ENCODE measurements at places on chromosomes 12 and 14. TPM values are rescaled to one million over a fixed set of nuclear protein-coding genes. Genes with fewer than 3 reads are reported as not detected.

Gene CPNE6
- total RNA-seq = not detected

DNA sequence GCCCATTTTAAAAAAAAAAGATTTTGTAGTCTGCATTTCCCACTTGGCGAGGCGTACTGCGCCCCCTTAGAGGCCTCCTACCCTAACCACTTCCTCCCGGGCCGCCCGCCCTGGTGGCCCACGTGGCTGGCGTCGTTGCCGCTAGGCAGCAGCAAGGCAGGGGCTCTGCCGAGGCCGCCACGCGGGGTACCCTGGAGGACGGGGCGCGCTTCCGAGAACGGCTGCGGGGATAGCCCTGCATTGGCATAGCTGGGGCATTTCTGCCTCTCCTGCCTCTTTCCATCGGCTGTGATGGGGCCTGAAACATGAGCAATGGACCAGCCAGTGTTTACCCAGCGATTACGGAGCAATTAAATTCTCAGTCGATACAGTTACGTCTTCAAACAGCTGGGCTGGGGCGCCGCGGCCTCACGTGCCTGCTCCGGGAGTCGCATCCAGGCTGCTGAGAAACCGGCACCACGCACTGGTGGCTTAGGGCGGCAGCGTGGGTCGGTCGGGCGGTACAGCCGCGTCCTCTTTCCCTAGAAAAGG lies 38.0 kb downstream of the IQSEC3 start:
- no peaks in the 10 kb centered on the region for H3K36me3 ChIP-seq
- no peak overlapping the region for H3K27ac ChIP-seq
- no peak overlapping the region for H3K4me3 ChIP-seq
- no peak for DNase-seq
- H3K27me3 ChIP-seq = no peaks in the 10 kb centered on the region

GRCh38 chr14:63435838-63436237 lies 107.3 kb downstream of the PPP2R5E start:
- no peaks in the 10 kb centered on the region for H3K36me3 ChIP-seq
- no peak for DNase-seq
- peaks cover 13% of the 10 kb centered on the region for H3K4me1 ChIP-seq
- H3K4me3 ChIP-seq = no peak overlapping the region

GRCh38 chr12:108332791-108333382 lies 6.2 kb downstream of the CMKLR1 start:
- H3K36me3 ChIP-seq = no peaks in the 10 kb centered on the region
- no peak overlapping the region for H3K4me3 ChIP-seq
- H3K27me3 ChIP-seq = no peaks in the 10 kb centered on the region
- DNase-seq = no peak
- H3K4me1 ChIP-seq = peaks cover 6% of the 10 kb centered on the region
- peak overlapping the region; percentile 13 for H3K27ac ChIP-seq

DNA sequence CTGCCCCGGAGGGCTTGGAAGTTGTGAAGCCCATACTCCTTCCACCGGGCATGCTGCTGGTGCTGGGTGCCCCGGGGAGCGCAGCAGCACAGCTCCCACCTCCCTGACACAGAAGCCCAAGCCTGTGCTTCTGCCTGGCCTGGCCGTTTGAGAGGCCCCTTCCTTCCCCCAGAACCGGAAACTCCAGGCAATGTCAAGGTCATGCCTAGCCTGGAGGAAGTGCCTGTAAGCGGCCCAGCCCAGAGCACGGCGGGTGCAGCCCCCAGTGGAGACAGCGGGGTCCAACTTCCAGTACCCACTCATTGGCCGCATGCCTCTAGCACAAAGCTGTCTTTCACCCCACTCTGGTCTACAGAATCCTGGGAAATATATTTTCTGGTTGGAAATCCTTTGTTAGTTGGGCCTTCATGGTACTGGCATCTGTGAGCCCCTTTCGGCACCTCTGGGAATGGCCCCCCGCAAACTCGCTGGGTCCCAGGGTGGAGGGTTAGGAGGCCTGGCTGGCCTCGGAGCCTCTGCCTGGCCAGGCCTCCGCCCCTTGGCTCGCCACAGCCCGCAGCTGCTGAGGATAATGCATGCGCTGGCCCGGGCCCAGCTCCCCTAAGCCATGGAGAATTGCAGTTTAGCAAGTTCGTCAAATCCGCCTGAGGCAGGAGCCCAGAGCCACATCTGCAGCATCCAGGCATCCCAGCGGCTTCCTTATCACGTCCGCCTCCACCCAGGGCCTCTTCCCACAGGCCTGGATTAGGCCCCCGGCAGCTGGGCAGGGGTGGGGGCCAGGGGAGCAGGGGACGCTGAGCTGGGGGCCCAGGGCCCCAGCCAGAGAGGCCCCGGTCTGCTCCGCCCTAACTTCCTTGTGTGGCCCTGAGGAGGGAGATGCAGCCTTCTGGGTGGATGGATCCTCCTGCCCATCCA lies 48.9 kb upstream of the DLK1 start:
- H3K36me3 ChIP-seq = no peaks in the 10 kb centered on the region
- H3K27ac ChIP-seq = peak overlapping the region; percentile 64
- no peak overlapping the region for H3K4me3 ChIP-seq
- H3K27me3 ChIP-seq = no peaks in the 10 kb centered on the region
- no peaks in the 10 kb centered on the region for H3K4me1 ChIP-seq
- no peak for DNase-seq

- H3K4me1 ChIP-seq = peaks cover 6% of the 10 kb centered on the region
- H3K36me3 ChIP-seq = no peaks in the 10 kb centered on the region
- no peak overlapping the region for H3K27ac ChIP-seq
- H3K4me3 ChIP-seq = no peak overlapping the region
- H3K27me3 ChIP-seq = peaks cover 11% of the 10 kb centered on the region
These were observed 4.2 kb downstream of the PPM1H start for GRCh38 chr12:62930546-62931425.

DNA sequence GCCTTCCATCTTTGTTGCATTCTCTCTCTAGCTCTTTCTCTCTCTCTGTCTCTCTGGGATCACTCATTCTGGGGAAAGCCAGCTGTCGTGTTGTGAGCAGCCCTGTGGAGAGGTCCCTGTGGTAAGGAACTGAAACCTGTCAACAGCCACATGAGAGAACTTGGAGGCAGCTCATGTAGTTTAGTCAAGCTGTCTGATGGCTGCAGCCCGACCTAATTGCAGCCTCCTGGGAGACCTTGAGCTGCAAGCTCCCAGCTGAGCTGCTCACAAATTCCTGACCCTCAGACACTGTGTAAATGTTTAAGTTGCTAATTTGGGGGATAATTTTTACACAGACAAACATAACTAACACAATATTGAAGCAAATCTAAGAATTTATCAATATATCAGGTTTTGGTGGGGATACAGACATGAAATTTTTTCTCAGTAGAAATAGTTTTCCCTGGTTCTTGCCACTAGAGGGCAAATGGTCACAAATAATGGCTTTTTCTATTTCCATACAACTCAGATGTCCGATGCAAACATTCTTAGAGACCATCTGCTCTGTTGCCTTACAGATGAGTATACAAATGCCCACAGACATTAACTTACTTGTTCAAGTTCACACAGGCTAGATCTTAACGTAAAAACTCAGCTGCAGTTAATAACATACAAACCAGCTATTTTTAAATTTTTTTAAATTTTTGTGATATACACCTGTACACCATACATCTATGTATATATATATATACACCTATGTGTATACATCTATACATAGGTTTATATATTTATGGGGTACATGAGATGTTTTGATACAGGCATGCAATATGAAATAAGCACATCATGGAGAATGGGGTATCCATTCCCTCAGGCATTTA lies 15.5 kb upstream of the KRR1 start:
- H3K4me1 ChIP-seq = no peaks in the 10 kb centered on the region
- H3K27me3 ChIP-seq = no peaks in the 10 kb centered on the region
- no peaks in the 10 kb centered on the region for H3K36me3 ChIP-seq
- no peak for DNase-seq
- no peak overlapping the region for H3K27ac ChIP-seq
- H3K4me3 ChIP-seq = no peak overlapping the region

Gene LMNTD1
- total RNA-seq = not detected

GRCh38 chr14:33949411-33949893 lies 1.4 kb downstream of the EGLN3 start:
- H3K4me1 ChIP-seq = no peaks in the 10 kb centered on the region
- H3K4me3 ChIP-seq = peak overlapping the region; percentile 39
- no peak for DNase-seq
- no peaks in the 10 kb centered on the region for H3K27me3 ChIP-seq

DNA sequence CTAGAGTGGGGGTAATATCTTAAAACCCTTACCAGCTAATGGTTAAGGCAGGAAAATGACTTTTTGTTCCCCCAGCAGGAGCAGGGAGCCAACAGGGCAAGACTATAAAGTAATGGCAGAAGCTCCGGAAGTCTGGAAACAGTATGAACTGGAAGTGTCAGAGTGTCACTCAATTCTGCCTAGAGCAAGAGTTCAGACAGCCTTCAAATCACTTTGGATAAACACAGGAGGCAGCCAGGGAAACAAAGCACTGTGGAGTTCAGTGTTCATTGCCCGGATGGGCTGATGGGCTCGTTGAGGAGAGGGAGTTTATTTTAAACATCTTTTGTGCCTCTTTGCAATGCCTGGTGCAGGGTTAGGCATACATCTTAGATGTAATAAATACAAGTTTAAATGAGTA lies 16.5 kb upstream of the DYRK2 start:
- H3K36me3 ChIP-seq = no peaks in the 10 kb centered on the region
- no peak overlapping the region for H3K27ac ChIP-seq
- no peak overlapping the region for H3K4me3 ChIP-seq
- H3K4me1 ChIP-seq = peaks cover 80% of the 10 kb centered on the region
- DNase-seq = no peak

Gene EFS
- total RNA-seq = not detected

GRCh38 chr12:55777856-55778255 lies 34.9 kb downstream of the GDF11 start:
- H3K27ac ChIP-seq = no peak overlapping the region
- peaks cover 30% of the 10 kb centered on the region for H3K36me3 ChIP-seq
- no peak overlapping the region for H3K4me3 ChIP-seq
- H3K27me3 ChIP-seq = no peaks in the 10 kb centered on the region
- H3K4me1 ChIP-seq = no peaks in the 10 kb centered on the region
- no peak for DNase-seq

GRCh38 chr12:119229837-119230236 lies 51.1 kb downstream of the HSPB8 start:
- H3K36me3 ChIP-seq = no peaks in the 10 kb centered on the region
- no peaks in the 10 kb centered on the region for H3K27me3 ChIP-seq
- H3K4me3 ChIP-seq = no peak overlapping the region
- no peaks in the 10 kb centered on the region for H3K4me1 ChIP-seq
- no peak for DNase-seq

Gene CLBA1
- 3.8 TPM for total RNA-seq

Gene ANKRD33
- total RNA-seq = not detected

- no peak for DNase-seq
- H3K27me3 ChIP-seq = no peaks in the 10 kb centered on the region
These were observed 36.9 kb upstream of the BCL2L14 start for GRCh38 chr12:12033824-12034223.

- no peaks in the 10 kb centered on the region for H3K4me1 ChIP-seq
- H3K4me3 ChIP-seq = no peak overlapping the region
- no peak overlapping the region for H3K27ac ChIP-seq
- DNase-seq = peak; percentile 22
- H3K36me3 ChIP-seq = no peaks in the 10 kb centered on the region
- no peaks in the 10 kb centered on the region for H3K27me3 ChIP-seq
These were observed 11.2 kb downstream of the CEP170B start for GRCh38 chr14:104876251-104876699.

DNA sequence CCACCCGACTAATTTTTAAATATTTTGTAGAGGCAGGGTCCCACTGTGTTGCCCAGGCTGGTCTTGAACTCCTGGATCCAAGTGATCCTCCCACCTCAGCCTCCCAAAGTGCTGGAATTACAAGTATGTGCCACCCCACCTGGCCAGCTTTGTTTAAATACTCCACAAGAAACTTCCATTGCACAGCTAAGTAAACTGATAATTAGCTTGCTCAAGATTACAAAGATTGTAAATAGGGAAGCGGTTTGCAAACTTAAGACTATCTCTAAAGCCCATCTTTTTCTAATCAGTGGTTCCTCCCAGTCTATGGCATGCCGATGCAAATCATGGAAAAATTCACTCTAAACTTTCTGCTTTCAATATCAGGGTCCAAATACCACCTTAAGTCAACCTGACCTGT lies 9.7 kb downstream of the SLC7A8 start:
- no peaks in the 10 kb centered on the region for H3K4me1 ChIP-seq
- H3K27me3 ChIP-seq = no peaks in the 10 kb centered on the region
- DNase-seq = no peak
- H3K36me3 ChIP-seq = no peaks in the 10 kb centered on the region
- no peak overlapping the region for H3K4me3 ChIP-seq
- no peak overlapping the region for H3K27ac ChIP-seq

- peaks cover 46% of the 10 kb centered on the region for H3K36me3 ChIP-seq
- H3K27ac ChIP-seq = no peak overlapping the region
- H3K4me1 ChIP-seq = peaks cover 22% of the 10 kb centered on the region
- no peak for DNase-seq
- H3K27me3 ChIP-seq = no peaks in the 10 kb centered on the region
- no peak overlapping the region for H3K4me3 ChIP-seq
These were observed 648 bp downstream of the ERP27 start for GRCh38 chr12:14937689-14938088.

- no peaks in the 10 kb centered on the region for H3K27me3 ChIP-seq
- H3K27ac ChIP-seq = no peak overlapping the region
- no peaks in the 10 kb centered on the region for H3K36me3 ChIP-seq
- H3K4me1 ChIP-seq = no peaks in the 10 kb centered on the region
- H3K4me3 ChIP-seq = no peak overlapping the region
- no peak for DNase-seq
These were observed 51.0 kb upstream of the CRADD start for GRCh38 chr12:93626160-93626559.

- no peaks in the 10 kb centered on the region for H3K27me3 ChIP-seq
- no peak for DNase-seq
- H3K4me3 ChIP-seq = no peak overlapping the region
- no peak overlapping the region for H3K27ac ChIP-seq
- H3K36me3 ChIP-seq = no peaks in the 10 kb centered on the region
- H3K4me1 ChIP-seq = no peaks in the 10 kb centered on the region
These were observed 93.1 kb upstream of the ZDHHC17 start for GRCh38 chr12:76670776-76671175.

DNA sequence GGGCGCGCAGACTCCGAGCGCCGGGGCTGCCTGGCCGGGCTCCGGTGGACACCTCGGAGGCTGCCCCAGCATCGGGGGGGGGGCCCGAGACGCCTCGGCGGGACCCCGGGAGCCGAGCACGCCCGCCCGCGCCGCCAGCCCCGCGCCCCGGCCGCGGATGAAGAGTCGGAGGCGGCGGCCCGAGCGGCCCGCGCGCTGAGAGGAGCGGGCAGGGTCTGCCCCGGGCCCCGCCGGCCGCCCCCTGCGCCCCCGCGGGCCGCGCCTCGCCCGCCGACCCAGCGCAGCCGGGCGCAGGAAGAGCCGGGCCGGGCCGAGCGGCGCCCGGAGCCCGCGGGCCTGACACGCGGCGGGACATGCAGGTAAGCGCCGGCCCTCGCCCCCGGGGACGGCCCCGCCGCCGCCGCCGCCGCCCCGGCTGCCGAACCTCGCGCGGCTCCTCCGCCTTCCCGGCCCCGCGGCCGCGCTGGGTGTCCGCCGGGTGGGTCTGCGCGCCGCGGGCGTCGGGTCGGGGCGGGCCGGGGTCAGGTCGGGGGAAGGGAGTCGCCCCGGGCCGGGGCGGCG lies 63.7 kb downstream of the FBXL14 start:
- H3K27ac ChIP-seq = no peak overlapping the region
- DNase-seq = no peak
- H3K4me3 ChIP-seq = no peak overlapping the region
- H3K36me3 ChIP-seq = no peaks in the 10 kb centered on the region
- peaks cover 53% of the 10 kb centered on the region for H3K27me3 ChIP-seq
